ENCODE measurements at places on chromosomes 2 and 18.

GRCh38 chr2:179441551-179441950, 176.9 kb upstream of the SESTD1 start:
- DNase-seq, result no peak

- no peak for DNase-seq
Observed at GRCh38 chr2:233051241-233052149, 8.6 kb upstream of the INPP5D start.

DNA sequence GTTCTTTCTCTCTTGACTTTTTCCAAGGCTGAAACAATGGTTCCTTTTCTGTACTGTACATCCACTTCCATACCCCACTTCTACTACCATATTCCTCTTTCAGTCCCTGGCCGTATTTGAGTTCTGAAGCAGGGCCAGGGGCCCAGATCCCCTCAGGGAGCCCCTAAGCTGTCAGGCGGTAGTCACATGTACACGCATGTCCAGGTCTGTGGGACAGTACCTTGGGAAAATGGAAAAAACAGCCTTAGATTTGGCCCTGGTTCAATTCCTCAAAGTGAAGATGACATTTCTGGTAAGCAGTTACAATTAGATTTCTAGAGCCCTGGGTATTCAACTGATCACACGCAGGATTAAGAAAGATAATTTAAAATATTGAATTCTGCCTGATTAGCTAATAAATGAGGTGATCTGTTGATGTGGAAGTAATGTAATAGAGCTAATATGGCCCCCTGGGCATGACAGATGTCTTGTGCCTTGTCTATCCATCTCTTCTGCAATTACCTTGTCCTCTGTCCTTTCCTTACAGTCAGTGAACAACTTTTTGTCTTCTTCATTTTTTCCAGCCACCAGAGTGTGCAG, 44.4 kb downstream of the MRPL33 start:
- DNase-seq, result no peak

- no peak for DNase-seq
Observed at GRCh38 chr18:63438181-63438580, 15.9 kb upstream of the VPS4B start.

GRCh38 chr2:156982615-156983014, 274.9 kb upstream of the GALNT5 start:
- no peak for DNase-seq

DNA sequence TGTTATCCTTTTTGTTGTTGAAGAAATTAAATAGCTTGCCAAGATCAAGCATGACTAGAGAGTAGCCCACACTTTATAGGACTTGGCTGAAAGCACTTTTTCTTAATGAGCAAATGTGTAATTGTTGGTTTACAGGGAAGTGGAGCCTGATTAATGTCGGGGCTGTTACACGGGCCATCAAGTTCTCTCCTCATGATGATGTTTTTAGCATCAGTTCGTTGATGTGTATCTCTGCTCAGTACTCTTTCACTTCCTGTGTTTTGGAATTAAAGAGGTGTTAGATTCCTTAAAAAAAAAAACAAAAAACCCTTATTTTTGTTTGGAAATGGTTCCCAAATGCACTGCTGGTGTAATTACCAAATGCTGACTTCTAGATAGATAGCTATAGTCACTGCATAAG, 114.2 kb downstream of the PTPRM start:
- no peak for DNase-seq

All from NCI-H774 (cell line).